ENCODE measurements at places on chromosomes 7 and 10.
A peak's percentile ranks its signal among the peaks of the same experiment; 100 is the strongest.

DNA sequence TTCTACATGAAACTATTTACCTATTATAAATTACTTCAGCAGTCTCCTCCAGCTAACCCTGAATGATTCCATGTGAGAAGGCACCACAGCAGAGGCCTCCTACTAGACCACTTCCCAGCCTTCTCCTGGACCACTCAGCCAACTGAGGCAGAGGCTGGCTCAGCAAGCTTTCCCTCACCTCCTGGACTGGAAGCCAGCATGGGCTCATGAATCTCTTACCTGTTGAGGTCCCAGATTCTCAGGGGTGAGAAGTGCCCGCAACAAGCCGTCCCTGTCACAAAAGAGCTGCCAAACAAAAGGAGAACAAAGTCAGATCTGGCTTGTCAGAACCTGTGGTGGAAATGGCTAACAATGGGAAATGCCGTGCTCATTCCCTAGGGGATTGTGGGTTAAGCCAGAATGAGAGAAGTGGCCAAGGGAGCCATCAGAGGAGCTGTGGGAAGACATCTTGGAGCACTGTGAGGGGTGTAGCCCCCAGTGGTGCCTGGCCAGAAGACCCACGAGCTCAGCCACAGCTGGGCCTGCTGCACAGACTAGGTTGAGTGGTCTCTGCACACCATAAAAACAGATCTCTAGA is 36.5 kb downstream of the DPCD start:
- DNase-seq, result no peak

- no peak for DNase-seq
These were observed 3.9 kb upstream of the PVRIG start for GRCh38 chr7:100215895-100216294.

DNA sequence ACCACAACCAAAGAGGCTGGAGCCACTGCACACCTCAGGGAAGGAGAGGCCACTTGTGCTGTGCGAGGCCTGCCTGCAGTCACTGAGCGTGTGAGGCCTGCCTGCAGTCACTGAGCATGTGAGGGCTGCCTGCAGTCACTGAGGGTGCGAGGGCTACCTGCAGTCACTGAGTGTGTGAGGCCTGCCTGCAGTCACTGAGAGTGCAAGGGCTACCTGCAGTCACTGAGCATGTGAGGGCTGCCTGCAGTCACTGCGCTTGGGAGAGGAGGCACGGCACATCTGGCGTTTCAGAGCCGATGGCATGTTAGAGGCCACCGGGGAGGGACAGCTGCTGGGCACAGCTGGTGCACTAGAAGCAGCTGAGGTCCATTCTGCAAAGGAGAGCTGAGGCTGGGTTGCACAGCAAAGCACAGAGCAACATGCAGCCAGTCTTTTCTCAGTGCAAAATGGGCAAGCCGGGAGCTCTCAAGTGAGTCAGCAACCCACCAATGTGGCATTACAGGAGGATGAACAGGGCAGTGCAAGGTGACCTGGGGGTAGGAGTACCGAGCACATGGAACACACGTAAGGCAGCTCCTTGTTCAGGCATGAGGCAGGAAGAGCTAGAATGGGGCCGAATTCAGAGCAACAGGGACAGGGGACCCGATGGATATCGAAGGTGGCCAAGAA is 540.1 kb downstream of the PTPRN2 start:
- DNase-seq, result no peak

- peak; percentile 21 for DNase-seq
These were observed 91.5 kb downstream of the GSDME start for GRCh38 chr7:24665564-24666294.

DNA sequence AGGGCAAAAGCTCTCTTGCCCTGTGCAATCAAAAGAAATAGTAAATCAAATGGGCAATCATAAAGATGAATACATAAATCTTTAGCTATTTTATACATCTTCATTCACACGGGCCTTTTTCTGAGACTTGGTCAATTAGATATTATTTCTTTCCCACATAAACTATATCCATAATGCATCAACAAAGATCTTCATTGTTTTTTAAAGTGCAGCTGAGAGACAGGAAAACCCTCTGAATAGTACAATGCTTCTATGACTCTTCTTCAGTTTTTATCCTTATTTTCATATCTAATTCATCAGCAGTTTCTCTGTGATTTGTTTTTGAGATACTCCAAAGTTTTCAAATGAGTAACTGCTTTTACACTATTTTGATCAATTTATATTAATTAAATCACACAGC is 25.5 kb downstream of the LARP4B start:
- DNase-seq, result no peak

GRCh38 chr10:97689559-97690020 is 2.5 kb upstream of the AVPI1 start:
- no peak for DNase-seq

DNA sequence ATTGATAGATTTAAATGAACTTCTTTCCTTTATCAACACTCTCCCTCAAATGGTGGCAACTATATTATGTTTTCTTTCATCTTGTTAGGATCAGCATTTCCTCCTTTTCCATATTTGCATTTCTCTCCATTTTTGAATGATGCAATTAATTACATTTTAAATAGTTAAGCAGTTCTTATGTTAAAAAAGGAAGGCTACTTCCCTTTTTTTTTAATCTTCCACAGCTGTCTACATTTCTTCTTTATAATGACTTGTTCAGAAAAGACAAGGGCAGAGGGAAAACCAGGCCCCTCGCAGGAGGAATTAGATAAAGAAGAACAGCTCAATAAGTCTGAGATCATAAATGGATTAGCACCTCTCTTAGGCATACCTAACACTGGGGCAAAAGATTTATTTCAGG is 208.9 kb downstream of the ARL4A start:
- DNase-seq, result no peak

GRCh38 chr10:34690383-34691049 is 124.6 kb downstream of the PARD3 start:
- no peak for DNase-seq

GRCh38 chr10:128416231-128416630 is 290.0 kb upstream of the MKI67 start:
- DNase-seq, result no peak

DNA sequence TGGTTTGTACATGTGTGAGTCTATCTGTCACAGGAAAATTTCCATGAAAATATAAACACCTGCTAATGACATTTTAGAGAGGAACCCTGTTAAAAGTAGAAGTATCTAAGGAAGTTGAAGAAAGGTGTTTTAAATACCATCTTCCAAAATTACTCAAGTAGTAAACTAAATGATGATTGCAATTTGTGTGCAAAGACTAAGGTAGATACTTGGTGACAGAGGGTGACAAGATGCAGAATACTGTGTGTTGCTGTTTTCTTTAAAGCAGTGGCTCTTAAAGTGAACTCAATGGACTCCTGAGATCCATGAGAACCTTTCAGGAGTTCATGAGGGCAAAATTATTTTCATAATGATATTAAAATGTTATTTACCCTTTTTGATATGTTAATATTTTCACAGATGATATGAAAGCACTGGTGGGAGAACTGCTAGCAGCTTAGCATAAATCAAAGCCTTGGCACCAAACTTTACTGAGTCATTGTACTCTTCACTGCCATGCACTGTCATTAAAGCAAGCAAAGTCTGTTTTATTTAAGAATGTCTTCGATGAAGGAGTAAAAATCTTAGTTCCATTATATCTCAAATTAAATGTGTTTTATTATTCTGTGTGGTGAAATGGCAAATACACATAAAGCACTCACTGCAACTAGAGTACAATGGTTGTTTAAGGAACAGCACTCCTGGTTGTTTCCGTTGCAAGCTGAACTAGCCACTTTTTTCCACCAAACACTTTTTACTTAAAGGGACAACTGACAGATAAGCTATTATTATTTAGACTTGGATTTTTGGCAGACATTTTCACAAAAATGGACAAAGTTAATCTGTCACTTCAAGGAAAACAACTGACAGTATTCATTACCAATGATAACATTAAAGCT is 133.7 kb downstream of the LRRN3 start:
- no peak for DNase-seq

DNA sequence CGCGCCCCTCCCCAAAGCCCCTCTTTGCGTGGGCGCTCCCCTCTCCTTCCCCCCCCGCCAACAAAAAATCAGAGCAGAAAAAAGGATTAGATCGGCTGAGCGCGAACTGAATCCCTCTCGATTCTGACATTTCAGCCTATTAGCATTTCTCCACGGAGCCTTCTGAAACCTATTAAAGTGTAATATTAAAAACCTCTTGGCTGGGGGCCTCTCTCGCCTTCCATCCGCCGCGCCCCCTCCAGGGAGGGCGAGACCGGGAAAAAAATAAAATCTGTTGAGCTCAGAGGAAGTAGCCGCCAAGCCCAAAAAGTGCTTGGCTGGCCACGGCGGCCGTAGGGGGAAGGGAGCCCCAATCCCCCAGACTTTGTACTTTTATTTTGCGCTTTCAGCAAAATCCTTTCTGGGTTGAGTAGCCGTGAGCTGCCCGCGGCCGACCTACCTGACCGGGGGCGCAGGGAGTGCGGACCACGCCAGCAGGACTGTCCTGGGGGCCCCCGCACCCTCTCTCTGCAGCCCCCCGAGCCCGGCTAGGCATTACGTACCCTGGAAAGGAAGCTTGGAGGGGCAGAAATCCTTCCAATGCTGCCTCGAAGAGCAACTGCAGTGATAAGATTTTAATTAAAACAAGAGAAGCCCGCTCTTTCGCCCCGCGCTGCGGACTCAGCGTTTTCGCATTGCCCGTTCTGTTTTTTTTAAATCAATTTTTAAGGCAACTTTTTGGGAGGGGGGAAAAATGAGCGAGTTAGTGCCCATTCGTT is 1.3 kb upstream of the TNRC18 start:
- DNase-seq, result no peak
